ENCODE measurements at places on chromosomes 3 and 15.

DNA sequence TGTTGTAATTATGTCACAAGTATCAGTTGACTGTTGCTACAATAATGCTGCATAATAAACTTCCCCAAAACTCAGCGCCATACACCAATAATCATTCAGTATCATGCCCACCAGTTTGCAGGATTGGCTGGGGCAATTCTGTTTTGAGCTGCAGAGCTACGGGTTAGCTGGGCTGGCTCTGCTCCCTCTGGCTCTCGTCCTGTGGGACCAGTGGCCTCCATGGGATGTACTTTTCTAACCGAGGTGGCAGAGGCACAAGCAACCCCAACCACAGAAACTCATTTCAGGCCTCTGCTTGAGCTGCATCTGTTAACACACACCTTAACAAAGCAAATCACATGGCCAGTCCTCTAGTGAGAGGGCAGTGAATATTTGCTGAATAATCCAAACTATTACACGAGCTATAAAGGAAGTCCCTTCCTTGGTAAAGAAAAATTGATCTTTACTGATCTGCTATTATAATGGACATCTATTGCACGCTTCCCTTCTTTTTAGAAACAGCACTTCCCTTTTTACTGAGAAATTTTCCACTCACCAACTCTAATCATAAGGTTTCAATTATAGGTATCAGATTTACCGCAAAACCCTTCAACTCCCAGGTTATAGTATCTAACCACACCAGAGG is 10.9 kb upstream of the BCL2A1 start:
- DNase-seq, result no peak

GRCh38 chr3:17894434-17895060 is 152.1 kb upstream of the TBC1D5 start:
- DNase-seq, result peak; percentile 24

- DNase-seq, result peak; percentile 55
Measured at GRCh38 chr3:32423956-32424557, 32.4 kb downstream of the CMTM7 start.

DNA sequence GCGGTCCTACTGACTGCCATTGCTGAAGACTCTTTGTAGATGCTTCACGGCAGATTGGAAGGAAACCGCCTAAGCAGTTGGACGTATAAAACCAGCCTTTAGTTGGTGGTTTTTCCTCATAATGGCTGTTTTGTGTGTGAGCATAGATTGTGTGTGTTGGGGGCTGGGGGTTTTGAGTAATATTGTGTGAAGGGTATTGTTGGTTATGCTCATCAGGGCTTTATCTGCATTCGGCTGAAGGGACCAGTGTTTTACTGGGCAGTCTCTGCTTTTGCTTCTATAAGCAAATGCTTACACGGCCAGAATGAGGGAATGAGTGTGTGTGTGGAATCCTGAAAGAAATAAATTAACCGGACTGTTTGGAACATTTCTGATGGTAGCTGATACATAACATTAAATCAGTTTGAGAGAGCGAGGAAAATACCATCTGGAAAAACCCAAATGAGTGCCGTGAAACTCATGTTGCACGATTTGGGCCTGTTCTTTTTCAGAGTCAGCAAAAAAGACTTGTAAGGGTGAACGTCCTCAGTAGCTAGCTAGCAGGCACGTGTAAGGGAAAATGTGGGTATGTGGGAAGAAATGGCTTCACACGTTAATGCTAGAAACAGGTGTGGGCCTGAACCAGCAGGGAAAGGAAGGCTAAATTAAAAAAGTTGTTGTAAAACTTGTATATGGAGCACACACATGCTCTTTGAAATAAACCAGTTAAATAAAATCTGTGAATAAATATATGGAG is 1.9 kb downstream of the MITF start:
- DNase-seq, result no peak

DNA sequence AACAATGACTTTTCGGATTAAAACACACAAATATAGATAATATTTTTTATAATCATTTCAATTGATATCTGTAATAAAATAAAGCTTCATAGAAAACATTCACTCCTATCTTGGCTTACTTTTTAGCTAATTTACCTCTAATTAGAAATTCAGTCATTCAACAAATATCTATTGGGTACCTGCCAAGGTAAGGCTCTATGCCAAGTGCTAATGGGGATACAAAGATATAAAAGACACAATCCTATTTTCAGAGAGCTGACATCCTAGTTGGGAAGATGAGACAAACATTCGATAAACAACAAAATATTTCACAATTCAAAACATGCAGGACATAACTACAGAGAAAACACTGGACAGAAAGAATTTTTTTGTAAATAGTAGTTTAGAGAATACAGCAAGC is 63.3 kb downstream of the ULK4 start:
- DNase-seq, result no peak

DNA sequence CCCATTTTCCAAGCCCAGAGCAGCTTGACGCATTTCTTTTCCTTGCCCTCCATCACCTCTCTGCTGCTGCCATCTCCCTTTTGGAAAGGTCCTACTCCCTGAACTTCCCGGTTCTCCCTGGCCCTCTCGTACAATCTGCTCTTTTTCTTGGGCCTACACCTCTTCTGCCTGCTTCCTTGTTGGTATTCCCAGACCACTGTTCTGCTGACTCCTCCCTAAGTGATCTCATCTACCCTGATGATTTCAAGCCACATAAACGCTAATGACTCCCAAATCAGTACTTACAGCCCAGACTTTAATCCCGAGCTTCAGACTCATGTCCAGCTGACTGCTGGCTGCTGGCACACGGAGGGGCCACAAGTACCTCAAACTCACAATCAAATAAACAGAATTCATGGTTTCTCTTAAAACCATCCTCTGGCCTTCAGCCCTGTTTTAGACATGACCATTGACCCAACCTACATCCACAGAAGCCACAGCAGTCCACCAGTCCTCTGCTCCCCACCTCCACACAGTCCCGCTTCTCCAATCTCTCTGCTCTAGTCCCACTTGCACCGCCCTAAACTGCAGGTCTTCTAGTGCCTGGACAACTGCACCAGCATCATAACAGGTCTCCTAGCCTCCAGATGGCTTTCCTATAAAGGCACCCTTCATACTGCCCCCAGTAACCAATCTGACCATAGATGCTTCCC is 57.6 kb downstream of the AAGAB start:
- DNase-seq, result no peak

- no peak for DNase-seq
Measured at GRCh38 chr3:45666757-45667431, 22.3 kb upstream of the SACM1L start.

- DNase-seq, result no peak
Measured at GRCh38 chr15:92365906-92366305, 27.8 kb upstream of the ST8SIA2 start.

- DNase-seq, result no peak
Measured at GRCh38 chr15:57090496-57090859, 172.0 kb downstream of the TCF12 start.

GRCh38 chr3:160205606-160206005 is 19.6 kb upstream of the C3orf80 start:
- no peak for DNase-seq

DNA sequence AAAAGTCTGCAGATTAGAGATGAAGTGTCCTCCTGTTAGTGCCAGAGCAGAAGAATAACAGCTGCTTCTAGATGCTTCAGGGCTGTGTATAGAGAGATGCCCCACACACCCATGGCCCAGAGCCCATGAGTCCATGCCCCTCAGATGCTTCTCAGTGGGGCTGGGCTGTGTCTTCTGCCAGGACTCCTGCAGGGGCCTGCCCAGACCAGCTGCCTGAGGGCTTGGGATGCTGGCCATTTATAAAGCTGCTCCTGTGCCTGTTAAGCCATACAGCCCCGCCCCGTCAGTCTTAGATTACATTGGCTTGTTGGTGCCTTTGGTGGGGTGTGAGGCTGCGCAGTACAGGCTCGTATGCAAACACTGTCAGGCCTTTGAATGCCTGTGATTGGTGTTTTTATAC is 318.0 kb upstream of the CTDSPL start:
- no peak for DNase-seq

- no peak for DNase-seq
Measured at GRCh38 chr3:139198186-139198585, 145.6 kb upstream of the MRPS22 start.

- peak; percentile 41 for DNase-seq
Measured at GRCh38 chr3:132399054-132399929, 18.0 kb upstream of the DNAJC13 start.
